ENCODE measurements at places on chromosomes 3 and 15.

DNA sequence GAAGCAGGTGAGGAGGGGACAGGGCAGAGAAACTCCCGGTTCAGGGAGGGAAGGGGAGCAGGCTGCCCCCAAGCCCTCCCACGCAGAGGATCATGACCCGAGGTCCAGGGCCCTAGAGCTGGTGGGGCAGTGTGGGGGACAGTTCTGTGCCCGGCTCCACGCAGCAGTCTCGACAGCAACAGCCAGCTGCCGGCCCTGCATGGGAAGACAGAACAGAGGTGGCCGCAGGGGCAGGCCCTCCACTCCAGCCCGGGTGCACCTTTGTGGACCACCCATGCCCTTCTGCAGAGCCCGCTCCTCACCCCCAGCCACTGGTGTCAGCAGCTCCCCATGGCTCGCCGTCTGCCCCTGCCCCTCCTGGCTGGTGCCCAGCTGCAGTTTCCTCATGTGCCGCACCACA is 7.7 kb downstream of the OGG1 start:
- no peak for DNase-seq

- DNase-seq = no peak
Observed at GRCh38 chr3:61237858-61238257, 13.4 kb downstream of the FHIT start.

- no peak for DNase-seq
Observed at GRCh38 chr3:141371882-141372281, 3.6 kb downstream of the ZBTB38 start.

GRCh38 chr3:172176061-172176770 is 136.8 kb downstream of the FNDC3B start:
- no peak for DNase-seq

GRCh38 chr3:8992199-8992598 is 28.9 kb upstream of the RAD18 start:
- DNase-seq = no peak

DNA sequence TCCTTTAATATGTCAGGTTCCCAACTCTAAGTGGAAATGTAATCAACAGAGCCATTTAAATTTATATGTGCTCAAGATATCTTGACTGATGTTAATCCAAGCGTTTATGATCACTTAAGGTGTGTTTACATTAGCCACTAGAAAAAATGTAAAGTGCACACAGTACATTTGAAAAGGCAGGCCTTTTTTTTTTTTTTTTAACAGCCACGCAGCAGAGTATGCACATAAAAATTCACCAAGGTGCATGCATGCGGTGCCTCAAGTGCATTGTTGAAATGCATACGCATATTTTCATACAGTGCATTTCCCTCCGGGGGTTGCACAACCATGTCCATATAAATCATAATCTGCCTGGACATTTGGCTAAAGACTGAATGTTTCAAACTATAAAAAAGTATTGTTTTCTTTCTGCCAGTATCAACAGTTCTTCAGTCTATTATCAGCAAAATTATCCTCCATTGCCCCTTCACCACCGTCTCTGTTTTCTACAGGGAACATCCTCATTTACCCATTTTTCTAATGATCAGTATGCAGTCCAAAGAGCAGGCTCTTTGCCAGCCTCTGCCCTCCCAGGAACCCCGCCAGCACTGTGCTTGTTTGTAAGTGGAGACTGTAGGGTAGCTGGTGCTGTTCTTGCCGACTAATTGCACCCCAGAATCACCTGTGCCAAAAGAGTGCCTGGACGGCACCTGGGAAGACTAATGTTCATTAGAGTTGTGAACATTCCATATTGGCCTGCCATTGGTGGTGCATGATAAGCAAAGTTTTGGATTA is 611.2 kb upstream of the CFAP20DC start:
- DNase-seq = no peak

DNA sequence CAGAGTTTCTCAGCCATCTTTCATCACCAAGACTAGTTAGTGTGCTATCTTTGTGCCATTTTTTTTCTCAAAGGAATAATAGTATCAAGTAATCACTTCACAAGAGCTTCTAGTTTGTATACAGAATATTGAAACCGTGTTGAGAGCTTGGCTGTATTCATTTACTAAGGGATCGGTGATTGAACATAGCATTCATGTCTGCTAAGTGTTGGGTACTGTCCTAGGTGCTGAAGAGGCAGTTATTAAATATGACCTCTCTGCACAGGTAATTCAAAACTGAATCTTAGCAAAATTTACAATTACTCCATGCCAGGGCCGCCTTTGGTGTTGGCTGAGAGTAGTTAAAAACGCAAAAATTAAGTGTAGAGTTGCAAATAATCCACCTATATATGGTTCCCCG is 355.3 kb upstream of the RORA start:
- DNase-seq = no peak

- no peak for DNase-seq
Observed at GRCh38 chr3:150385296-150386242, 22.5 kb upstream of the TSC22D2 start.
